GM20000 (cell line): ENCODE measurements at places on chromosomes 11 and 22.

DNA sequence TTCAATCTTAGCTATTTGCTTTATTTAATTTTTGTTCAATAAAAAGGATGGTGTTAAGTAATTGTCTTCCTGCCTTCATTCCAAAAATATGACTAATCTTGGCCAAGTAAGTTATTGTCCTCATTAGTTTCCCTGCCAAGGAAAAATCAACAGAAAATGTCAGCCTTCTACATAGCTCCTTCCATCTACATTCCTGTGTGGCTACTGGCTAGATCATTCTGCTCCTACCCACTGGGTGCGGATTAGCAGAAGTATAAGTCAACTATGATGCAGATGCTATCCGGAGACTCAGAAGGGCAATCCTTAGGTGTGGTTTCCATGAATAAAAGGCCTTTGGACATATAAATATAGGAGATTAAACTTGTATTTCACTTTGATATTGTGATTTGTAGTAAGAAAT lies 154.4 kb downstream of the SBF2 start:
- no peak for DNase-seq

DNA sequence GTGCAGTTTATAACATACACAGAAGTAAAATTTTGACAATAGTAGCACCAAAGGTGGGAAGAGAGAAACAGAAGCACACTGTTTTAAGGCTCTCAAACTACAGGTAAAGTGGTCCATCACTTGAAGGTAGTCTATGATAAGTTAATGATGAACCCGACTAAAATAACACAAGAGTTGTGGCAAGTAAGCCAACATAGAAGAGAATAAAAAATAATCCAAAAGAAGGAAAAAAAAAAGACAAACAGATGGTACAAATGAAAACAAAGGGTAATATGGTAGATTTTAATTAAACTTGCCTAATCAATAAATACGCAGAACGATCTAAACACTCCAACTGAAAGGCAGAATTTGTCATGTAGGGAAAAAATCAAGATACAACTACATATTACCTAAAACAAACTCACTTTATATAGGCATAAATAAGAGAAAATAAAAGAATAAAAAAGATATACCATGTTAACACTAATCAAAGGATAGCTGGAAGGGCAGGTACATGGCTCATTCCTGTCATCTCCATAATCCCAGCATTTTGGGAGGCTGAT lies 31.6 kb downstream of the DGCR2 start:
- no peak for DNase-seq

DNA sequence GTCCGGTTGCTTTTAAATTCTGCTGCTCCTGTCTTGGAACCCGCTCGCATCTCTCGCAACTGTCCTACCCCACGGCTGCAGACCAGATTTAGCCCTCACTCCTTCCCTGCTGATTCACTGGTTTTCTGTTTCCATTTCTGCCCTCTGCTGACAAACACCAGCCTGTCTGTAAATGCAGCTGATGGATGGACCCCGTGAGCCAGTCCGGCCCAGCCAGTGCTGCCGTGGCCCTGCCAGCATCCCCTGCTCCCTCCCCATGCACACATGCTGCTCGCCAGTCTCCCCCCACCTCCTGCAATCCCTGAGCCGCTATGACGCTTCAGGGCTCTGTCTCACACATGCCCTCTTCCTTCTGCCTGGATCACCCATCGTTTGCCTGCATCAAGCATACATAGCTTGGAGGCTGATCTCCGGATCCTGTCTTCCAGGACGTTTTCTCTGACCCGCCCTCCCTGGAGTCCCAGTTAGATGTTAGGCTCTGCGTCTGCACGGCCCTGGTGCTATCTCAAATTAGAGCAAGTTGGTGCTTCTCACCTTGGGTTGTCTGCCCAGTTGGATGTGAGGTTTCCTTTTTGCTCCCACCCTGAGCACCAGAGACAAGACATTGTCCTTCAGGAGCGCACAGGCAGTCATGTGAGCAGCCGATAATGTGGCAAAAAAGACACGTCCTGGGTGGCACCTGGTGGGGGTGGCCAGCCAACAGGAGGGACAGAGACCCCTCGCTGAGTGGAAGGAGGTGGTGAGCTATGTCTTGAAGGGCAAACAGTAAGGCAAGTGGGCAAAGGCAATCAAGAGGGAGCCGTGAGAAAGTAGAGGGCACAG lies 4.3 kb upstream of the ACR start:
- DNase-seq: no peak

- no peak for DNase-seq
Measured at GRCh38 chr22:50283821-50284220, 13.6 kb upstream of the MAPK11 start.

- no peak for DNase-seq
Measured at GRCh38 chr22:20906387-20906767, 10.8 kb upstream of the CRKL start.

DNA sequence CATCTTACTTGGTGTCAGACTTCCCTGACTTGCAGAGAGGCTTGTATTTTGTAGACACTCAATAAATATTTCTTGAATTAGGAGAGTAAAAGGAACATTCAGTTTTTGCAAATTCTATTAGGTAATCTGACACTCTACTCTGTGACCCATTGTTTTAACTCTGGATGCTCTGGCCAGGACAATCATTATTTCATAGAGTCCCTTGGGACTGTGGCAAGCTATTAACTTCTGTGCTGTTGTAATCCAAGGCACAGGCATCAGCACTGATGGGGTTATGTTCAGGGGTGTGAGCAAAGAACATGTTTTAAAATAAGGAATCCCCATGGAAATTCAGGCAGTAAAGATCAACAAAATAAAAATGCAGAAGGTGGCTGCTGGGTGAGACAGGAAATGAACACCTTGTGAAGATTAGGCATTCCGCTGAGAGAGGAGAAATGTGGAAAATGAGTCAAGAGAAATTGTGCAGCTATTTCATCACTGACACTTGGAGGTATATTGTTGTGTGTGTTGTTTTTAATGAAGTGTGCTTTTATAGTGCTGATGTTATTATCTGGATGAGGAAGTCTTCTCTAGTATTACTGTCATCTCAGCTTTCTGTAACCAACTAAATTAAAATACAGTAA lies 175.2 kb downstream of the WNT11 start:
- no peak for DNase-seq

GRCh38 chr22:49589301-49589700 lies 238.4 kb downstream of the BRD1 start:
- DNase-seq: no peak

- no peak for DNase-seq
Measured at GRCh38 chr11:118014022-118014421, 27.8 kb downstream of the IL10RA start.

DNA sequence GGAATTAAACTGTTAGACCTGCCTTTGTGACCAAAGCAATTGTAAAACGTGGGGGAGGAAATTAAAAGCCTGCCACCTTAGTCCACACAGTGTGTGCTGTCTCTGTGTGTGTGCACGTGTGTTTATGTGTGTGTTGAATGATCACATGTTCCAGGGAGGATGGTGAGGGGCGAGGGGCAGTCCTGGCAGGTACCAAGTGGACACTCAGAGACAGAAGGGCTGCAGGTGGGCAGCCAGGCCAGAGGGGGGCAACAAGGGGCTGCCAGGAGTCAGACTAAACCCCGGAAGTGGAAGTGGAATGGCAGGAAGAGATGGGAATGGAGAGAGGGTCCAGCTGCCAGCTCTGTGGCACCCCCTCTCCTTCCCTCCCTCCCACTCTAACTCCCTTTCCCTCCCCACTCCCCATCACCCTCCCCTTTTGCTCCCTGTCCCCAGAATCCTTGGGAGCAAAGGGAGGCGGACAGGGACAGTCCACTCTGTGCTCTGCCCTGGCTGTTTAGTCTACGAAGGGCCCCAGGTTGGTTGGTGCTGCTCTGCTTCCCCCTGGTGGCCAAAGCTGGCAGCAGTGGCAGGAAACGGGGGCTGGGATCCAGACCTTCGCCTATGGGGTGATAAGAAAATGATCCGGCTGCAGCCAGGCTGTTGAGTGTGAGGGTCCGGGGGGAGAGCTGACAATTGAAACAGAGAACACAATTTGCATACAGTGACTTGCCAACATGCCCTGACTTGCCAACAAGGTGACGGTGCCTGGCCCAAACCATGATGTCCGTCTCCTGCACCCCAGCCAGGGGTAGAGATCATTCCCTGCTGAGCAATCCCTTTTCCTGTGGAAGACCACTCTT lies 24.4 kb downstream of the P2RY2 start:
- DNase-seq: peak; percentile 87

DNA sequence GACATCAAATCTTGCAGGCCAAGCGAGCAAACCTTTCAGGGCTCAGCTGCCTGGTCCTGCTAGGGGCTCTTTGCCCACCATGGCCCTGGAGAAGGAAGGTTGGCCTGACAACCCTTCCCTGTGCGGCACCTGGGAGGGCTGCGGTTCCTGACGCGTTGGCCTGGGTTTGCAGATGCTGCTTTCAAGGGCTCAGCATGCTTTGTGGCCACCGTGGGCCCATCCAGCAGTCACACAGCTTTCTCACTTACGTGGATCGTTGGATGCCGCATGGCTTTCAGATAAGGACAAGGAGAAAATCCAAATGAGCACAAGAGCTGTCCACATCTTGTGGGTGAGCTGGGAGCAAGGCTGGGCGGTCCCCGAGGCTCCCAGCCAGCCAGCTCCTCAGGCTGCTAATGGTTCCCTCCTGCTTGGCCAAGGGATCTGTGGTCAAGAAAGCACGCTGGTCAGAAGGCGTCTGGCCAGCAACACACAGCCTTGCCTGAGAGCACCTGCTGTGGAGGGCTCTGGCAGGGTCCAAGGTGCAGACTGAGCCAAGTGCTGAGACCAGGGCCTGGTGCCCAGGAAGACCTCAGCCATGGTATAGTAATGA lies 8.2 kb downstream of the C11orf24 start:
- no peak for DNase-seq

DNA sequence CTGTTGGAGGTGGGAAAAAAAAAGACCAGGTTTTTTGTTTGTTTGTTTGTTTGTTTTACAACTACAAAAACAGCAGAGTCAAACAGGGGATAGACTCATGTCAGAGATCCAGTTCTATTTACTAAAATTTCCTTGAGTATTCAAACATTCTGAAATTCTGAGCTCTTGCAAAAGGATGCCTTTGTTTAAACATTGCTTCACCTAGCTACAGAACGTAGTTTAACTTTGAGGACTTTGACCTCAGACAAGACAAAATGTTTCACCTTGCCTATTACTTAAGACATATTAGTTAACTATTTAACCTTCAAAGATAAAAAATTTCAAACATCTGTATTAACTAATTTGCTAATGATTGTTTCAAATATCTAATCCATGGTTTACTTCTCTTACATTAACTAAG lies 36.1 kb upstream of the GLYATL2 start:
- DNase-seq: no peak

DNA sequence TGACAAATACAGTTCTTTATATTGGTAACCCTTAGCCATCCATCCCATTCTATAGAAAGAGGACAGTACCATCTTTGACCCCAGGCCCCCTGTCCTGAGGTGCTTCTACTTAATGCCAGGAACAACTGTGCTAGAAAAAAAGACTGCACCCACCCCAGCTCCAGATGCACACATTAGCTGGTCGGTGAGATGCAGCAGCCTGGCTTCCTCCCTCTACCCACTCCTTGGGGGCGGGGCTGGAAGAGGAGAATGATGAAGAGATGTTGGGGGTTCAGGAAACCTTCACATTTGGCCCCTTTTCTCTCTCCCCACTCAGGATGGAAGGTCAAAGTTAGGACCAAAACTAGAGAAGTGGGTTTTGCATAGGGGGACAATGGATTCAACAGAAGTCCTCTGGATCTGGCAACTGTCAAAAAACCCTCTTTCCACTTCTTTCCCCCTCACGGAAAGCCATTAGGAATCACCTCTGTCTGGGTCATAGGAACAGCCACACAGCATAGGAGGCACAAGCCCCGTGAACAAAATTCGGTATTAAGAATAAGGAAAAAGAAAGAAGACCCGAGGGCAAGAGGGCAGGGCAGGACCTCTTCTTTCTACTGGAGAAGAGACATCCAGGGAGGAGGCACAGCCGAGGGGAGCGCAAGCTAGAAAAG lies 755 bp downstream of the NRIP3 start:
- DNase-seq: peak; percentile 31

DNA sequence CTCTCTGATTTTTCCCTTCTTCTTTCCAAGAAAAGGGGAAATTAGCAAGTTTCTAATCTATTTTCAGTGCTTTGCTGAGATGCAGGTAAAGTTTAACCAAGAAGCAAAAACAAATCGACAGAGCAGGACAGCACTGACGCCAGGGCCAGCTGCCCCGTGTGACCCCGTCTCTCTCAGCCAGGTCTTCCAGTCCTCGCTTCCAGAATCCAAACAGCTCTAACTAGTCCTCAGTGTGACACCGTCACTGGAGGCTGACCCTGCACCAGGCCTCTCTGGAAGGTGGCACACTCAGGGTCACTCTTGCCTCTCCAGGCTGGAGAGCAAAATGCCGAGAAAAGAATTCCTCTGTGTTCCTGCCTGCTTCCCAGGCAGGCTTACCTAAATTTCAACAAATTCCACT lies 44.8 kb downstream of the SHANK2 start:
- DNase-seq: no peak

DNA sequence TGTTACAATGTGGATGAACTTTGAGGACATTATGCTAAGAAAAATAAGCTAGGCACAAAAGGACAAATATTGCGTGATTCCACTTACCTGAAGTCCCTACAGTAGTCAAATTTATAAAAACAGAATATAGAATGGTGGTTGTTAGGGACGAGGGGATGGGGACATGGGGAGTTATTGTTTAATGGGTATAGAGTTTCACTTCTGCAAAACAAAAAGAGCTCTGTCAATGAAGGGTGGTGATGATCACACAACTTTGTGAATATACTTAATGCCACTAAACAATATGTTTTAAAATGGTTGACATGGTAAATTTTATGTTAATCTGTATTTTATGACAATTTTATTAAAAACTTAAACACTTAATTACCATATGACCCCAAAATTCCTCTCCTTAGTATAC lies 26.1 kb downstream of the INTS4 start:
- peak; percentile 18 for DNase-seq

GRCh38 chr11:72970557-72971118 lies 156.4 kb downstream of the ATG16L2 start:
- no peak for DNase-seq

GRCh38 chr11:36352922-36353321 lies 56.8 kb downstream of the PRR5L start:
- DNase-seq: no peak

GRCh38 chr11:91293119-91293518 lies 931.5 kb upstream of the FAT3 start:
- DNase-seq: no peak

DNA sequence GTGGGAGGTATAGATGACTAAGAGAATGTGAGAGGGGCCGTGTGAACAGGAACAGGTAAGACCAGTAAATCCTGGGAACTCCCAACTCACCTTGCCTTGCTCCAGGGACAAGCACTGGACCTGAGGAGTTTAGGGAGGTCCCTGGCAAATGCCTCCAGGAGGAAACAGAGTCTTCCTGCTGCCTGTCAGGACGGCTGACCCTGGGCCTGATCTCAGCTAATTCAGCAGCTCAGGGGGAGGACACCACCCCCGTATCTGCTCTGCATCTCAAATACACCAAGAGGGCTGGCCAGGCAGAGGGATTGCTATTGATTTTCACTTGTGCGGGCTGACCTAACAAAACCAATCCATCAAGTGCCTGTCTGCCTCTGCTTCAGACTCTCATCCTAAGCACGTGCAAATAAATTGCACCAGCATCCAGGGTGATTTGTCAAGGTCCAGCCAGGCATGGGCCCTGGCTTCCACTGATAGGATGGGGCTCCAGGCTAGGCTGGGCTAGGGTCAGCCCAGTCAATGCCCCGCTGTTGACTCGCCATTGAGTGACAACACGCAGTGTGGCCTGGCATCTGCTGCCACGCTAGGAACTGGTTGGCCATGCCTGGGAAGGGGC lies 20.3 kb downstream of the UQCR10 start:
- DNase-seq: no peak

- no peak for DNase-seq
Measured at GRCh38 chr11:69355346-69355940, 61.5 kb downstream of the MYEOV start.

- no peak for DNase-seq
Measured at GRCh38 chr11:30333405-30333804, 10.5 kb downstream of the ARL14EP start.

- DNase-seq: no peak
Measured at GRCh38 chr11:129023968-129024676, 81.5 kb upstream of the TP53AIP1 start.
